ENCODE measurements at places on chromosomes 3 and 15.

- DNase-seq: no peak
These were observed 212.5 kb upstream of the FEZF2 start for GRCh38 chr3:62585861-62586260.

- DNase-seq: no peak
These were observed 75.4 kb downstream of the CPN2 start for GRCh38 chr3:194275721-194276120.

DNA sequence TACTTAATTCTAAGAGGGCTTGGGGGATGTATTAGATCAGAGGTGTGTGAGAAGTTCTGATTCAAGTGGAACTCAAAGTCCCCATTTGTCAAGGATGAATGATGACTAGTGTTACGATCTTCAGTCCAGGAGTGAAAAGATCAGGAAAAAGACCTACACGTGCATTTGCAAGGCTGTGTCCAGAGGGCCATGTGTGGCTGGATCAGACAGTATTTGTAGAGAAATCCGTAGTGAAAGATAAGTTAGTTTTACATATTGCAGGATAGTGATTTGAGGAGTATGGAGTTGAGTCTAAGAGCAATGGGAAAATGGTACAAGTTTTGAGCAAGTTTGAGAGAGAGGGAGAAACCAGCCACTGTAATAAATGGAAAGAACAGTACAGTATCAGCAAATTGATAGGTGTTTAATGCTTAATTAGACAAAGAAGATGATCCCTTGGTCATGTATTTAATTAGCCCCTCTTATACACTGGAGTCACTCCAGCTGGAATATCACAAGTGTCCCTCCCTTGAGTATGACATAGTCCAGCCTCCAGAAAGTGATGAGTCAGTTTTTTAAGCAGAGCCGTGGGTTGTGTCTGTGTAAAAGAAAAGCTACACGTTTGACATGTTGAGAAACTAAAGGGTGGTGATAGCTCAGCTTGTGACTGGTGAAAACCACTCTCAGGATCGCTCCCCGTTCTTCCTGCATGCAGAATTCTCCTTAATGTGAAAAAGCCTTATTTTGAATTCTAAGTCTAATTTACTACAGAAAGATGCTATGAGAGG lies 348.8 kb downstream of the ROBO1 start:
- DNase-seq: no peak

- no peak for DNase-seq
These were observed 6.0 kb downstream of the ADAMTS9 start for GRCh38 chr3:64681827-64682226.

DNA sequence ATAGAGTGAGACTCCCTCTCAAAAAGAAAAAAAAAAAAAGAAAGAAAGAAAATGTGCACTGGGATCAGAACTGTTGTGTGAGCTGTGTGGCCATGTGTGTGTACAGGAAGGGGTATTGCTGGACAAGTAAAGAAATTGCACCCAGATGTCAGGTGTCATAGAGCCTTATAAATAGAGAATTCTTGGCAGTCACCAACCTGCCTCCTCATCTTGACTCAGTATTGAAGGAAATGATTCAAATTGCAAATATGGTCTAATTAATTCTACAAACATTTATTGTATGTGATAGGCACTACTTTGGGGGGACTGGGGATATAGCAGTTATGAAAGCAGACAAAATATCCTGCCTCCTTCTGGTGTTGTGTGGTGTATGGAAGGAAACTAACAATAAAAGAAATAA lies 243.8 kb upstream of the TTC14 start:
- DNase-seq: no peak

DNA sequence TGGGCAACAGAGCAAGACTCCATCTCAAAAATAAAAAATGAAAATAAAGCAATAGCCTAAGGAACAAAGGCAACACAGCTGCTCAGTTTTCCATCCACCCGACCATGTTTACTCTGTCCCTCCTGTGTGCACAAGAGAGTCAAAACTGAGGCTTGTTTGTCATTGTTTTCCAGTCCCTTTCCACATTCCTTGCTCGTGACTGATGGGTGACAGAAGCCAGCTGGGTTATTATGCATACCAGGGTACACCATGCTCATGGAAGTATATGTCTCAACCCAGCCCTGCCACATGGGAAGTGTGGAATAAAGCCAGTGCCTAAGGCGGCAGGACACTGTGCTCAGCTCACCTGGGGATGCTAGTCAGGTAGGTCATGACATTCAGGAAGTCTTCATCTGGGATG lies 49.5 kb downstream of the MCF2L2 start:
- no peak for DNase-seq

- DNase-seq: no peak
These were observed 52.2 kb upstream of the CSTA start for GRCh38 chr3:122272879-122273278.

Data from retina (tissue), 1 donor.